OCI-LY7 (cell line): ENCODE measurements at places on chromosomes 7 and 10. TPM values are rescaled to one million over a fixed set of nuclear protein-coding genes. Genes with fewer than 3 reads are reported as not detected.

DNA sequence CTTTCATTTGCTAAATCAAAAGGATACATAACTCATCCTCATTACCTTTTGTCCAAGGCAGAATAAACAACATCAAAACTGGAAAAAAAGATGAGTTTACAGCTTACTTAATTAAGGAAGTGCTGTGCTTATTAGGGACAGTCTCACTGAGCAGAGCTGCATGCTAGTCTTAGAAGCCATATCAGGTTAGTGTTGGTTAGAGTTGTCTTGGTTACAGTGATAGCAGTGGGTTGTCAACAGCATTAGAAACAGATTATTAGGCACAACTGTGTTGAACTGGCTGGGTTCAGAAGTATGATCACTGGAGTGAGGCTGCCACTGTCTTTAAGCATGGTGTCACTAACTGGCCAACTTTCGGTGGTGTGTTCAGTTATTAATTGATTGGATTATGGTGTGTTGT is 503.9 kb upstream of the IGFBP3 start:
- no peak for DNase-seq

ANLN gene
- total RNA-seq, result 71.0 and 77.7 TPM in 2 replicates

DNA sequence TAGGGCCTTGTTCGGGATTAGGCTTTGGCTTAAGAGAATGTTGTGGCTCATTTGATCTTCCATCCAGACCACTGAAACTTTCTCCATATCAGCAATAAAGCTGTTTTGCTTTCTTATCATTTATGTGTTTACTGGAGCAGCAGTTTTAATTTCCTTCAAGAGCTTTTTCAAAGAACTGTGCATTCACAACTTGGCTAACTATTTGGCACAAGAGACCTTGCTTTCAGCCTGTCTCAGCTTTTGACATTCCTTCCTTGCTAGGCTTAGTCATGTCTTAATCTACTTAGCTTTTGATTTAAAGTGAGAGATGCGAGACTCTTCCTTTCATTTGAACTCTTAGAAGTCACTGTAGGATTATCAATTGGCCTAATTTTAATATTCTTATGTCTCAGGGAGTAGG is 19.1 kb upstream of the AKR1B1 start:
- no peak for DNase-seq

DNA sequence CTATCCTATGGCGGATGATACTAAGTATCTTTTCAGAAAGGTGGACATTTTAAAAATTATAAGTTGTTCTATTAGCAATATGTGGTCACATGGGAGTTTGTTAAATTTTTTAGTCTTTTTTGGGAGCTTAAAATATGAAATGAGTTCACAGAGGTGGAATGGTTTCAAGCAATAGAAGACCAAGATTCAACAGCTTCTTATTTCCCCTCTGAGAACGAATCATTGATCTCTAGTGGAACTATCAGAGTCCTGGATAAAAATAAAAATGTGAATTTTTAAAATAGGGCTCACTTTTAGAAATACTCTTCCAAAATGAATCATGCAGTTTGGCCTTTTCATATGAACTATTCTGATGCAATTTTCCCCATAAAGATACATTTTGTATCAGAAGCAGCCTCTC is 467.7 kb upstream of the KLF6 start:
- DNase-seq, result no peak

DNA sequence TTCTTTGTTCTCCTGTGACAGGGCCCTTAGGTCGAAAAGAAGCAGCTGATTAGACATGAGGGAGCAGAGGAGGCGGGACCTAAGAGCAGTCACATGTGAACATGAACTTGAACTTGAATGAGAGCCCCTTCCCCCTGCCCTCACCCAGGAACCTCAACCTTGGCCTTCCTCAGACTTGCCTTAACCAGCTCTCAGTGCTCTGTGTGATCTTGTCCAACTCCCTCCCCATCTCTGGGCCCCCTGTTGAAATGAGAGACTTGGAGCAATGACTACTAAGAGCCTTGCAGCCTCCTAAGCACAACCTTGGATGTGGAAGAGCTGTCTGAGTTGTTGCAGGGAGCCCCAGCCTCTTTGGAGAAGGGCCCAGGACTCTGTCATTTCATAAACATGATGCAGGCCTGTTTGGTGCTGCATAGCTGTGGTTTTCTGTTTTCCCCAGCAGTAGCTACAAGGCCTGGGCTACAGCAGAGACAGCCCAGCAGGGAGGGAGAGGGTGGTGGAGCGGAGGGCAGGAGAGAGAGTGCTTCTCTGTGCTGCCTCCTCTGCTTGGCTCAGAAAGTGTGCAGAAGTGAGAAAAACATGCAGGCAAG is 123.9 kb upstream of the ZMIZ1 start:
- no peak for DNase-seq

PRPF18 gene
- total RNA-seq, result 23.3 and 24.1 TPM in 2 replicates

DNA sequence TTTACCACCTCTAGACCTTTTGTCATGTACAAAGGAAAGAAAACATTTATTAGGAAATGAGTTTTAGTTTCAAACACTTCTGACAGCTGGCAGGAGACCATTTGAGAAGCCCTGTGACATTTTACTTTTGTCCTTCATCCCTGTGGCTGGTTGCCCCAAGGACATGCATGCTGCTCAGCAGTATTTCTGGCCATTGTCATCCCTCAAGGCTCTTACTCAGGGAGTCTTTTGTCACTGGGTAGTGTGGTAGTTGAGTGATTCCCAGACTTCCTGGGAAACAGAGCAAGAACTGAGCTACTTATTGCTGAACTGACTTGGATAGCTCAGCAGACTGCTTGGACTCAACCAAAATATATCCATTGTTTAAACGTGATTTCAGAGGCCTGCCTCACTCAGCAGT is 142.8 kb downstream of the LRRC4 start:
- no peak for DNase-seq

DNA sequence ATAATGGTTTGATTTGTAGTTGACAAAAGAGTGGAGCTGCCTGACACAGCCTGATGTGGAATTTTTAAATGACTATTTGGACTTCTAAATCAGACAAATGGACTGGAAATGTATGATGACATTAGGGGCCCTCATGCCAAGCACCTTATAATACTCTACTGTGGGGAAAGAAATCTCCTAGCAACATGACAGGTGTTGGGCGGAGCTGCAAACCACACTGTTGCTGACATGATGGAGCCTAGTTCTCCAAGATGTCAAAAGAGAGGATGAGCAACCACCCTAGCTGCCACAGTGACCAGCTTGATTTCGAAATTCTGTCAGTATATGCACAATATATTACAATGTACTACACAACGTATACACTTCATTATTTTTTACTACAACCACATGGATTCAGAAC is 65.8 kb downstream of the RHOBTB1 start:
- no peak for DNase-seq

DNA sequence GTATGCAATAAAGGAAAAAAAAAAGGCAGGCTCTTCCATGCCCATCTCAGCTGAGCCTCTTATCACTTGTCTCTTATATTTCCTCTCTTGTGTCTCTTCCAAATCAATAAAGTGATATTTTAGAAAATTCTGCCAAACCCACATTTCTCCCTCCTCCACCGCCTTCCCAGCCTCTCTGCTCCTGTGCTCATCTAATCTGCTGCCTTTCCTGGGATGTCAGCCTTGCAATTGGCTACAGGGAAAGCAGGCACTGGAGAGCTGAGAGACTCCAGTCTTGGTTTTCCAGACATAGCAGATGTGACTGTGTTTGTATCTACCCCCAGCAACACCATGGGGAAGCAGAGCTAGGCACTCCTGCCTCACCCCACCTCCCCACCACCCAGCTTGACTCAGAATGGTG is 298.4 kb downstream of the KCNMA1 start:
- no peak for DNase-seq

DNA sequence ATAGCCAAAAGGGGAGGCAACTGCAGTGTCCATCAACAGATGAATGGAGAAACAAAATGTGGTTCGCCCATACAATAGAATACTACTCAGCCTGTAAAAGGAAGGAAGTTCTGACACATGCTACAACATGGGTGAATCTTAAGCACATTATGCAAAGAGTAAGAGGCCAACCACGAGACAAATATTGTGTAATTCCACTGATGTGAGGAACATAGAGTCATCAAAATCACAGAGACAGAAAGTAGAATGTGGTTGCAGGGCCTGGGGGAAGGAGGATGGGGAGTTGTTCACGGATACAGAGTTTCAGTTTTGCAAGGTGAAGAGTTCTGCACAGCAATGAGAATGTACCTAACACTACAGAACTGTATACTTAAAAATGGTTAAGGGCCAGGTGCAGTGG is 13.7 kb upstream of the C10orf71 start:
- DNase-seq, result no peak

TMEM130 gene
- total RNA-seq, result 0.57 and 0.87 TPM in 2 replicates

GRCh38 chr7:112176693-112177415 is 29.3 kb downstream of the DOCK4 start:
- no peak for DNase-seq

MYL10 gene
- total RNA-seq, result not detected in 2 replicates

BPGM gene
- 16.6 and 20.6 TPM in 2 replicates for total RNA-seq

DNA sequence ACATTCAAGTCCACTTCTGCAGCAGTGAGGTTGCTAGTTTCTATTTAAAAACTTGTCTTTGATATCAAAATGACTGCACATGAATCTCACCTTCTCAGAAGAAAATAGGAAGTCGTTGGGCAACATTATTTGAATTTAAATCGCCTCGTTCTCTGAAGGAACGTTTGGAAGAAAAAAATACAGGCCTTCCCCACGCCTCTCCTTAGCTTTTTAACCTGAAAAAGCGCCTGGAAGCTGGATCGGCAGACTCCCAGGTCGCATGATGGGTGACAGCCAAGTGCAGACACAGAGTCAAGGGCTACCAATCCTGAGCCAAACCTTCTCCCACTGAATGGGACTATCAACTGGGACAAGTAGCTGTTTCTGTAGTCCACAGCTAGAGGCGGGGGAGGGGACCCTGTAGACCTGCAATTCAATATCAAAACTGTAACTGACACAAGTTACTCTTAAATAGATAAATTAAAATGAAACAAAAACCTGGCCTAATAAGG is 2.2 kb downstream of the FAM53B start:
- peak; percentile 50 for DNase-seq

GRCh38 chr7:51680594-51681399 is 364.2 kb upstream of the COBL start:
- DNase-seq, result no peak

NUTM2A gene
- total RNA-seq, result 0.97 and 1.1 TPM in 2 replicates

ACHE gene
- total RNA-seq, result not detected in 2 replicates

GRCh38 chr10:100334762-100335161 is 4.7 kb upstream of the PKD2L1 start:
- DNase-seq, result no peak
